Fibroblast of lung (primary cell): ENCODE measurements at places on chromosomes 7 and 10. TPM values are rescaled to one million over a fixed set of nuclear protein-coding genes. Genes with fewer than 3 reads are reported as not detected.

- DNase-seq, result peak; percentile 6
Measured at GRCh38 chr10:92181575-92181974, 109.3 kb downstream of the CPEB3 start.

DNA sequence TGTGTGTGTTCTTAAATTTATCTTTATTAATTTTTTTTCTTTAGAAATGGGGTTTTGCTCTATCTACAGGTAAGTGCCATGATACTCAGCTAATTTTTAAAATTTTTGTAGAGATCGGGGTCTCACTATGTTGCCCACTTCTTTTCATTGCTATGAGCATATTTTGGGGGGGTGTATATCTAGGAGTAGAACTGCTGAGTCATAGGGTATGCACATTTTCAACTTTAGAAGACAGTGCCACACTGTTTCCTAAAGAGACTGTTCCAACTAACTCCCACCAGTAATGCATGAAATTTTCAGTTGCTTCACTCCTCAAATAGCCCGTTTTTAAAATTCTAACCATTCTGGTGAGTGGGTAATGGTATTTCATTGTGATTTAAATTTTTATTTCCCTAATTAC lies 108.3 kb downstream of the CUL2 start:
- no peak for DNase-seq

- DNase-seq, result peak; percentile 82
Measured at GRCh38 chr7:24216576-24217125, 67.3 kb upstream of the NPY start.

GRCh38 chr7:133649593-133649992 lies 396.7 kb downstream of the EXOC4 start:
- DNase-seq, result peak; percentile 9

The ARL5B gene
- total RNA-seq, result 8.8 and 12.1 TPM in 2 replicates

- no peak for DNase-seq
Measured at GRCh38 chr7:329691-330281, 39.8 kb downstream of the FOXL3 start.

- DNase-seq, result no peak
Measured at GRCh38 chr7:67105377-67105776, 108.7 kb downstream of the TYW1 start.
